ENCODE measurements at places on chromosomes 6 and 20. TPM values are rescaled to one million over a fixed set of nuclear protein-coding genes. Genes with fewer than 3 reads are reported as not detected.

RAB32 gene
- 54.6 TPM for total RNA-seq

SLA2 gene
- total RNA-seq: 0.58 TPM

GABBR1 gene
- total RNA-seq: 18.6 TPM

PKIB gene
- total RNA-seq: 113 TPM

LRRN4 gene
- not detected for total RNA-seq

DNA sequence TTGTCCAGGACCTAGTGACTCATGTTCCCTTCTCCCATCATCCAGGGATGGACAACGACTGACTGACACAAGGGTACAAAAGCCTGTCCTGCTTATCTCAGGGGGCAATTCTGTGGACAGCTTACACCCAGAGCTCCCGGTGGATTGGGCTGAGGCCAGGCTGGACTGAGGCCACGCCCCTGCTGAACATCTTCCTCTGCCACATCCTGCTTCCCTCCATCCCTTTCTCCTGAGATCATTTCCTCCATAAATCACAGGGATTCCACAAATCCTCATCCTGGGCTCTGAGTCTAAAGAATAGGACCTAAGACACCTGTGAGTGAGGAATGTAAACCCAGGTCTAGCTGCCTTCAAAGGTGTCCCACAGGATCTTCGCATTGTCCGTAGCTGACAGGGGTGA, 30.4 kb upstream of the RNF24 start:
- H3K4me3 ChIP-seq: no peak overlapping the region
- H3K4me1 ChIP-seq: no peaks in the 10 kb centered on the region
- H3K27ac ChIP-seq: no peak overlapping the region

- no peak overlapping the region for H3K27ac ChIP-seq
- no peaks in the 10 kb centered on the region for H3K36me3 ChIP-seq
- H3K4me1 ChIP-seq: no peaks in the 10 kb centered on the region
- H3K4me3 ChIP-seq: no peak overlapping the region
- no peak for DNase-seq
- no peaks in the 10 kb centered on the region for H3K27me3 ChIP-seq
Observed at GRCh38 chr6:8623441-8623840, 188.1 kb upstream of the SLC35B3 start.

TINAG gene
- total RNA-seq: 45.2 TPM

TGM3 gene
- 0.27 TPM for total RNA-seq

GRCh38 chr20:63215101-63216040, 560 bp downstream of the YTHDF1 start:
- peaks cover 6% of the 10 kb centered on the region for H3K4me1 ChIP-seq
- no peaks in the 10 kb centered on the region for H3K27me3 ChIP-seq
- peak; percentile 45 for DNase-seq
- H3K27ac ChIP-seq: peak overlapping the region; percentile 70
- H3K36me3 ChIP-seq: no peaks in the 10 kb centered on the region
- H3K4me3 ChIP-seq: peak overlapping the region; percentile 97

LY6G6C gene
- total RNA-seq: not detected

GRCh38 chr6:6600875-6601274, 12.4 kb downstream of the LY86 start:
- no peak overlapping the region for H3K4me3 ChIP-seq
- no peaks in the 10 kb centered on the region for H3K27me3 ChIP-seq
- H3K4me1 ChIP-seq: no peaks in the 10 kb centered on the region

LST1 gene
- 9.2 TPM for total RNA-seq

ADGRF5 gene
- 1.8 TPM for total RNA-seq

DNA sequence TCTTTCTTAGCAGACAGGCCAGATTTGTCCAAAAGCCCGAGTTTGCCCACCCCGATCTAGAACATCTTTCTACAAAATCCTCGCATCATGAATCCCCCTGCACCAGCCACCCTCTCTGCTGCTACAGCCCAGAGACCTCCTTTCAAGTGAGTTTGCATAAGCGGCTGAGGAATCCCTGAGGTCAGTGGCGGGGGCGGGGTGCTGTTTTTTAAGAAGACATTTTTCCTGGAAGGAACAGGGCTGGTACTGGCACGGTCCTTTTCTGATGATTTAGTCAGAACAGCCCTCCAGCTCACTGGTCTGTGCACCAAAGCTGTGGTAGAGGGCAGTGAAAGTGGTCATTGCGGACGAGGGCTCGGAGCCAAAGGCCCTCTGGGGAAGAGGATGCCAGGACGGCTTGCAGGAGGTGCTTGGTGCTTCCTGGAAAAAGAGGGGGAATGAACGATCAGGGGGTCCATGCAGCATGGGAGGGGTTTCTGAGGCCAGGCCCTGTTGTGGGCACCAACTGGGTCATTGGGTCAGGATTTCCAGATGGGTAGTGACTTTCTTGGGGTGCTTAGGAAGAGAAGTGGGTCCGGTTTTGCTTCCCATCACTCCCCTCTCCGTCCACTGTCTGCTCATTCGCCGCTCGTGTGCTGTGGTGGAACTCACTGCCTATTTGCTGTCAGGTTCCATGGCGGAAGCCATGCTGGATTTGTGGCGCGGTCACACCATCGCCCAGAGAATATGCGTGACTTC, 50.4 kb downstream of the GNAS-AS1 start:
- H3K27me3 ChIP-seq: no peaks in the 10 kb centered on the region
- no peak for DNase-seq
- H3K4me3 ChIP-seq: no peak overlapping the region
- no peaks in the 10 kb centered on the region for H3K36me3 ChIP-seq
- H3K27ac ChIP-seq: no peak overlapping the region

TP53TG5 gene
- total RNA-seq: 1.0 TPM

- no peaks in the 10 kb centered on the region for H3K27me3 ChIP-seq
- DNase-seq: no peak
Observed at GRCh38 chr6:17813542-17813941, 106.8 kb upstream of the NUP153 start.

SLC17A4 gene
- 27.7 TPM for total RNA-seq

- no peaks in the 10 kb centered on the region for H3K27me3 ChIP-seq
- peak; percentile 52 for DNase-seq
- no peaks in the 10 kb centered on the region for H3K4me1 ChIP-seq
- H3K36me3 ChIP-seq: no peaks in the 10 kb centered on the region
- H3K4me3 ChIP-seq: no peak overlapping the region
Observed at GRCh38 chr6:109117346-109118035, 22.2 kb downstream of the CEP57L1 start.

TGM2 gene
- 32.8 TPM for total RNA-seq

DNA sequence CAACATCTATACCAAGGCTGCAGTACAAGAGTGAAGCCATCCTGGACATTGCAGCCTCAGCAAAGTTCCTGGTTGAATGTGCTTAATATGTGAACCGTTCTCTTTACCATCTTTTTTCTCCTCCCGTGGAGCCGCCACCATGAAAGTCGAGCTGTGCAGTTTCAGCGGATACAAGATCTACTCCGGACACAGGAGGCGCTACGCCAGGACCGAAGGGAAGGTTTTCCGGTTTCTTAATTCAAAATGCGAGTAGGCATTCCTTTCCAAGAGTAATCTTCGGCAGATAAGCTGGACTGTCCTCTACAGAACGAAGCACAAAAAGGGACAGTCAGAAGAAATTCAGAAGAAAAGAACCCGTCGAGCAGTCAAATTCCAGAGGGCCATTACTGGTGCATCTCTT, 8.4 kb upstream of the LINC00237 start:
- no peaks in the 10 kb centered on the region for H3K4me1 ChIP-seq
- no peak overlapping the region for H3K4me3 ChIP-seq
- DNase-seq: no peak
- no peaks in the 10 kb centered on the region for H3K27me3 ChIP-seq
- H3K27ac ChIP-seq: no peak overlapping the region

GRCh38 chr6:91877994-91878393, 1291.1 kb upstream of the MAP3K7 start:
- no peaks in the 10 kb centered on the region for H3K27me3 ChIP-seq
- no peak overlapping the region for H3K4me3 ChIP-seq
- H3K4me1 ChIP-seq: no peaks in the 10 kb centered on the region
- no peak for DNase-seq
- H3K27ac ChIP-seq: no peak overlapping the region

DNA sequence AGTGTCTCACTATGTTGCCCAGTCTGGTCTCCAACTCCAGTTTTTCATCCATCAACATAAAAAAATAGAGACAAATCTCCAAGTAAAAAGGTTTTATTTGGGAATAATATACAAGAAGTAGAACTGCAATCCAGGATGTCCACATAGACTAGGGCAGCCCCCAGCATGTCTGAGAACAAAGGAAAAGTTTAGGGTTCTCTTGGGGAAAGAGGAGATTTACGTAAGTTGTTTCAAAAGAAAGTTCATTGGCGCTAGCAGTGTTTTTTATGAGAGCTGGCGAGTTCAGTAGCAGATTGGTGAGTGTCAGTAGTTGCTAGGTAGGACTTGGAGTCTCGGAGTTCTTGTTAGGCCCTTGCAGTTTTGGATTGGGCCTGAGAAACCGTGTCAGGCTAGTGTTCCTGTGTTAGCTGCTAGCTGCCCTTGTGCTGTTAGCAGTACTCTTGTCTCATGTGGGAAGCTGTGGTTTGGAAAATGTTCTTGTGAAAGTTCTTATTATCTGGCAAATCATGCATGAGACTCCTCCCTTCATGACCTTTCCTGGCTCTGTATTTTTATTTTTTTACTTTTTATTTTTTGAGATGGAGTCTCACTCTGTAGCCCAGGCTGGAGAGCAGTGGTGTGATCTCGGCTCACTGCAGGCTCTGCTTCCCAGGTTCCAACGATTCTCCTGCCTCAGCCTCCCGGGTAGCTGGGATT, 24.7 kb downstream of the TTLL9 start:
- H3K36me3 ChIP-seq: no peaks in the 10 kb centered on the region
- no peak overlapping the region for H3K4me3 ChIP-seq
- H3K4me1 ChIP-seq: no peaks in the 10 kb centered on the region
- no peaks in the 10 kb centered on the region for H3K27me3 ChIP-seq
- peak; percentile 23 for DNase-seq

DNA sequence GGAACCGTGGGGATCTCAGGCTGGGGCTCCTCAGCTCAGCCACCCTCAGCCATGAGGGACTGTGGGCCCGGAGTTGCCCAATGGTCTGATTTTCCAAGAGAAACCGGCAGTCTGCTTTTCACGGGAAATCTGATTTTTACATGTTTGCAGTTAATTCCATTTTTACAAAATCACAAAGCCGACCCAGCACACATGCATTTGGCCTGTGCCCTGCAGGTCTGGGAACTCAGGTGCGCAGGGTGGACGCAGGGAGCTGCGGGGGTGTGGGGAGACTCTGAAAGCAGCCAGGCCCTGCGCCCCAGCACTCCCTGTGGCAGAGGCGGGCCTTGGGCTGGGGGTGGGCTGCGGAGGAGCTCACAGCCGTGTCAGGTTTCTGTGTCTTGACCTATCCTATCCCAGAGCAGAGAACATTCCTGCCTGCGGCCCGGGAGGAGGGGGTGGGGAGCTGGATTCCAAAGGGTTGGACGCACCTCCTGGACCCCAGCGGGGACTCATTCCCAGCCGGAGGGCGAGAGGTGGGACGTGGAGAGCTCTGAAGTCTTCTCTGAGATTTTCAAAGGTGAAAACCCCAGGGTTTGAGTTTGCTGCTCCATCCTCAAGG, 60.6 kb downstream of the ADNP start:
- no peak overlapping the region for H3K27ac ChIP-seq
- H3K4me3 ChIP-seq: no peak overlapping the region
- DNase-seq: no peak
- no peaks in the 10 kb centered on the region for H3K4me1 ChIP-seq
- no peaks in the 10 kb centered on the region for H3K27me3 ChIP-seq

GRCh38 chr6:4916954-4917561, 86.8 kb downstream of the RPP40 start:
- H3K4me3 ChIP-seq: no peak overlapping the region
- no peak overlapping the region for H3K27ac ChIP-seq
- peaks cover 3% of the 10 kb centered on the region for H3K4me1 ChIP-seq
- DNase-seq: no peak
- H3K27me3 ChIP-seq: no peaks in the 10 kb centered on the region

Data from colonic mucosa (tissue), 4 donors.